Progenitor cell of endocrine pancreas (in vitro differentiated cells): ENCODE measurements at places on chromosomes 4 and X. TPM values are rescaled to one million over a fixed set of nuclear protein-coding genes. Genes with fewer than 3 reads are reported as not detected.

CSAG1 gene
- not detected in 2 replicates for total RNA-seq

SPACA5 gene
- not detected in 2 replicates for total RNA-seq

ADH7 gene
- not detected in 2 replicates for total RNA-seq

DNA sequence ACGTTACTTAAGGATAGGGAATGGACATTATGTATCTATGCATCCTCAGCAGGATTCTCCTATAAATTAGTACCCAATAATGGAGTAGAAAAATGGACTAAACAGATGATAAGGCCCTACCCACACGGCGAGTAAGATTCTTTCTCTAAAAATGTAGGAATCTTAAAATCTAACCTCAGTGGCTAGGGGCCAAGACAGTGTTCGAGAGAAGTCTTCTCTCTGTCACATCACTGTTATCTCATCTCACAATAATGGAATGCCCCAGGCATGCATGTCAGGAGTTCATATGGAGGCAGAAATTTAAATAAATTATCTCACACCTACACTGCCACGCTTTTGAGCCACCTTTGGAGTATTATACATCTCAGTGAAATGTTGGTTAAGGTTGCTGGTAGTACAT, 132.9 kb downstream of the LDB2 start:
- no peak for DNase-seq

DNA sequence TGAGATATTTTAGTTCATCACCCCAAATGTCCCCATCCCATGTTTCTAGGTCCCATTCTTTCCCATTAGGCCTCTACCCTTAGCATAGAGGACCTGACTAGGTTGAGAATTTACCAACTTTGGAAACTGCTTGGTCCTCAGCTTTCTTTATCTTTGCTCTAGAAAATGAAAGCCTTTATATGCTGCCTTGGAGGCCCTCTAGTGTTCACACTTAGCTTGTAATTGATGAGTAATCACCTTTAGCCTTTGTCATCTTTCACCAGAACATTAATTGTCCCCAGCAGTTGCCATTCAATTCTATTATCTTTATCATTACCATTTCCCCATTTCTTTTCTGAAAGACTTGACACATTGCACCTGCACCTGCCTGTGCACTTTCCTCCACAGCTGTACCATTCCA, 589.2 kb upstream of the NR3C2 start:
- no peak for DNase-seq

GRCh38 chrX:55342533-55343501, 78.1 kb upstream of the PAGE3 start:
- DNase-seq = no peak

DNA sequence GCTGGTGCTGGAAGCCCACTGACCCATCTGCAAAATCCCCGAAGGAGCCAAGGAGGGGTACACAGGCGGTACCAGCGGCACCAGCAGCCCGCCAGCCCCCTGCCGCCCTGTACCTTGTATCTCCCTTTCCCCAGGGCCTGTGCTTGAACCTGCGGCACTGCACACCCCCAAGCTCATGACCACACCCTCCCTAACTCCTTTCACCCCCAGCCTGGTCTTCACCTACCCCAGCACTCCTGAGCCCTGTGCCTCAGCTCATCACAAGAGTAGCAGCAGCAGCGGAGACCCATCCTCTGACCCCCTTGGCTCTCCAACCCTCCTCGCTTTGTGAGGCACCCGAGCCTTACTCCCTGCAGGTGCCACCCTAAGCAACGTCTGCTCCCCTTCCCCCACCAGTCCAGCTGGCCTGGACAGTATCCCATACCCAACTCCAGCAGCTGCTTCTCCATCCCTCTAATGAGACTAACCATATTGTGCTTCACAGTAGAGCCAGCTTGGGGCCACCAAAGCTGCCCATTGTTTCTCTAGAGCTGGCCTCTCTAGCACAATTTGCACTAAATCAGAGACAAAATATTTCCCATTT, 94.9 kb downstream of the LARP1B start:
- DNase-seq = no peak

DNA sequence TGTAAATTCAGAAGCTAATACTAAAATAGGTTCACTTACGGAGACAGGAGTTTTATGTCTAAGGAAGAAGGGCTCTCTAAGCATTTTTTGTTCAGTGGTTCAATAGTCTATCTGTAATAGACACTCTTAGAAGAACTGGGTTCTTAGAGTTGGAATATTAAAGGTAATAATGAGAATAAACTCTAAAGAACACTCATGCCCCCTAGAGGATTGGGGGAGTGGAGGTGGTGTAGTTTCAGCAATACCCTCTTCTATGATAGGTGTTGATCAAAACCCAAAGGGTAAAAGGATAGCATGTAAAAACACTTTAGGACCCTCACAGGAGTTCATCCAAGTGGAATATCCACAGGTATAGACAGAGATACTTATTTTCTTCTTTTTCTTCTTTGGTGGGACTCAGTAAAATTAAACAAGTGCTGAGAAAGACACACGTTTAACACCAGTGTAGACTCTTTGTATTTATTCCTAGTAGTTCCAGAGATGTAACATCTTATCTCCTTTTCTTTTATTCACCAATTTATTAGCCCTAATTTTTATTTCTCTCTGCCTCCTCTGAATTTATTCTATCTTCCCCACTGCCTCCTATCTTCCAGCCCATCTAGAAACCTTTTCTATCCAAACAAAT, 25.7 kb upstream of the MND1 start:
- DNase-seq = no peak

GRCh38 chrX:131277543-131278136, 11.5 kb downstream of the IGSF1 start:
- DNase-seq = no peak

DNA sequence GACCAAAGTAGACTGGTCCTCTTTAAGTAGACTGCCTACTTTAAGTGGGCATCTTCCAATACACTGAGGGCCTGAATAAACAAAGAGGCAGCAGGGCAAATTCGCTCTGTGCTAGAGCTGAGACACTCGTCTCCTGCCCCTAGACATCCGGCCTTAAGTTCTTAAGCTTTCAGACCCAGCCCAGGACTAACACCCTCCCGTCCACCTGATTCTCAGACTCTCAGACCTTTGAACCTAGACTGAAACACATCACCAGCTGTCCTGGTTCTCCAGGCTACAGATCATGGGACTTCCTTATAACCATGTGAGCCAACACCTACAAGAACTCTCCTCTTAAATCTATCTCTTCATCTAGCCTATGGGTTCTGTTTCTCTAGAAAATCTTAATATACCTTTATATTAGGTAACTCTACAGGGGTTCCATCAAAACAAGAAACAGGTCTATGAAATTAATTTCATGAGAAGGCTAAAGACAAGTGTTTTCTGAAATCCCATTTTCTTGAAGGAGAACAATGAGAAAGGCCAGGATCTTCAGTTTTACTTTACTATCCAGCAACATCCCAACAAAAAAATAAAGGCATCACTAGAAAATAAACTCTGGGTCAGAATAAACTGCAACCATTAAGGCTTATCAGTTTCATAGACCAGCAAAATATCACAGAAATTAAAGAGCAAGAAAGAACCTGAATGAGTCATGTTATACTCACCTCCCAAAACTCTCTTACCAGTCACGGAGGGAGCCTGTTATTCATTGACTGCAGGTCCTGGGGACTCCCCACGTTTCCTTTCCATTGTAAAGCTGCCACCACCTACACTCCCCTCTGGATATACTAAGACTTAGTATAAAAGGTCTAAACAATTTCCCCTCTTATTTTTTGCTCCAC, 14.8 kb downstream of the ADGRA3 start:
- no peak for DNase-seq

GRCh38 chr4:171794528-171794927, 18.7 kb upstream of the GALNTL6 start:
- DNase-seq = no peak

DNA sequence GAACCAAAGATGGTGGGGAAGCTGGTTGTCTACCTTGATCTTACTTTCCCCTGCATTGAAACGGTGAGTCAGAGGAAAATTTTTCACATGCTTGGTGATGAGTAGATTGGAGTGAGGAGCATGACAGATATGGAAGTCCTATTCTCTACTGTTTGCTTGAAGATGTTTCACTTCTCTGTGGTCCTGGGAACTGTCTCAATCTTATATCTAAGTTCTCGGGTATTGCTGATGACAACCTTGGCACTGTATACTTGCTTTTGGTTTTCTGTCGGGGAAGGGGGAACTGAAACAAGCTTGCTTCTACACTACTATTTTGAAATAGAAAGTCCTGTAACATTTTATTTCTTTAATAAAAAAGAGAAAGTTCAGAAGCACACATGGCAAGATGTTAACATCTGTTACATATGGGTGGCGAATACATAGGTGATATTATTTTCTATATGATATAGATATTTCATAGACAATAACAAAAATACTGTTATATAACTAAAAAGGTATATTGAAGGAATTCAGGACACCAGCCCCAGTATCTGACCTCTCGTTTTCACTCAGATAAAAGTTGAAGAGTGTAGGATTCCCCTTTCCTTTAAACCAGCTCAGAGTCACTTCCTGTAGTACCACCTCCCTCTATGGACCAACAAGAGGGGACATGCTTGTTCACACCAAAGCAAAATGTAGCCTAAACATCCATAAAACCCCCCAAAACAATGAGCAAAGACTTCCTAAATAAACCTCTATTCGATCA, 88.8 kb downstream of the FMR1NB start:
- DNase-seq = no peak

- DNase-seq = no peak
Observed at GRCh38 chr4:2800691-2801596, 8.1 kb downstream of the SH3BP2 start.

DNA sequence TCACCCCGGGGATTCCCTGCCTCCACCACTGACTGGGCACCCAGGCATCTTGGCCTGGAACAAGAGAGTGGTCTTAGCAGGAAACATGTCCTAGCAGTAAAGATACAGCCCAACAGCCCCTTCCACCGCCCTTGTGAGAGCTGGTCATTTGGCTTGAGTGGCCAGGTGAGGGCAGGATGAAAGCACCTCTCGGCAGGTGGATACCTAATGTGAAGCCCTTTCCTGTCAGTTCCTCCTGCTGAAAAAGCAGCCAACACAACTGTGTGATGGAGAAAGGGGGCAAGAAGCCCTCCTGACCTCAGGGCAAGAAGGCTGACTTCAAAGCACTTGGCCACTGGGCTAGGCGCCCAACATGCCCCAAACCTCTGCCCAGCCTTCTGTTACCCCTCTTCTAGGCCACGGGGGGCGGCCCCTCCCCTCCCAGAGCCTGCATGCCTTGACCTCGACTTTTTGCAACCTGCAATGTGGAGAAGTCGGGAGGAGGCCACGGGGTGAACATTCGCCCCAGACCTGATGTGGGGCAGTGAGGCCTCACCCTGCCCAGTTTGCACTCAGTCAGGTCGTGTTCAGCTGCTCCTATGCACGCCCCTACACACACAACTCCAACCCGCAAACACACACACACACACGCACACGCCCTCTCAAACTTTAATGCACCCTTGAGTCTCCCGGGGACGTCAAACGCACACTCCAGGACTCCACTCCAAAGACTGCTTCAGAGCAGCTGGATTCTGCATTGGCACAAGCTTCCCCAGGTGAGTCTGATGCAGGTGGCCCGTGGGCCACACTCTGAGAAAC, 1.1 kb downstream of the LGI2 start:
- no peak for DNase-seq
